Activated naive CD4-positive, alpha-beta T cell treated with anti-CD3 and anti-CD28 coated beads, Interleukin-2, amount 50 U/mL, for 16 hours (primary cell): ENCODE measurements at places on chromosomes 16 and 17.

DNA sequence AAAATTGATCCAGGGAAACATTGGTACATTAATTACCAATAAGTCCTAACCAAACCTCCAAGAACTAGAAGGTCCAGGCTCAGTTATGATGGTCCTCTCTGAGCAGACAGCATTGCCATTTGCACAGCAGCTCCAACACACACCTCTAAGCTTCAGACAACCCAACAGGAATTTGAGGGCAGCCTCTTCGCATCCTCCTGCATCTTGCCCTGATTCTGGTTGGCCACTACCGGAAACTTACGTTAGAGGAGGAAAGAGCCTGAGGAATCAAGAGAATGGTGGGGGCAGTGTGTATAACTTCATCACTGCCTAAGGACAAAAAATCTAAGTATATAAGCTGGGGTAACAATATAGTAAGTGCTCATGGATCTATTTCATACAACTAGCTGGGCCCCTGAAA is 15.7 kb downstream of the FAM117A start:
- DNase-seq, result no peak

- no peak for DNase-seq
These were observed 6.3 kb downstream of the CNTD1 start for GRCh38 chr17:42804918-42805367.

GRCh38 chr17:36004594-36005108 is 3.3 kb upstream of the CCL15 start:
- DNase-seq, result no peak

DNA sequence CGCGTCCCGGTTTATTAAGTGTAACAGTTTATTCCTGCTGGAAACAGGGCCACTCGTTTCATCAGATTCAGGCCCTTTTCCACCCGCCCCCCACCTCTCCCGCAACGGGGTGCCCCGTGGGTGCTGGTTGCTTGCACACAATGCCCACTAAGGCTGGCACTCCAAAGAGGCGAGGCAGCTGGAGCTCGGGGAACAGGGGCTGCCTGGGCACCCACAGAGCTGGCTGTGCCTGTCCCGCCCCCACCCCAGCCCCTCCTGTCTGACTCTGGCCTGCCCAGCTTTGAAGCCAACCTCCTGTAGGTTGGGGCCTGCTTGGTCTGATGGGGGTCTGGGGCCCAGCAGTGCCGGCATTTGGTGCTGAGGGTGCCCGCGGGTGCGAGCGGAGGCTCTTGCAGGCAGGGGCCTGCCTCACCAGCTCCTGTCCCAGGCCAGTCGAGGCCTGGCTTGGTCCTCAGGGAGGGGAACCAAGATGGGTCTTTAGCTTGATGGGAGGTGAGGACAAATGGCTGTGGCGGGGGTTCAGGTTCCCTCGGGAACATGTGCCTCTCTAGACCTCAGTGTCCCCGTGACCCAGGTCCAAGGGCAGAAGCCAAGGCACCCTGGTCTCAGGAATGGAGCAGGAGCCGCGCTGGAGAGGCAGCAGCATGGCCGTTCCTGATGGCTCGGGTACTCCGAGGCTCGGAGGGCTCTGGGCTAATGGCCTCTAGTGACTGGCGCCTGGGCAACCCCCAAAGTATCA is 20.1 kb downstream of the MYBBP1A start:
- DNase-seq, result no peak

DNA sequence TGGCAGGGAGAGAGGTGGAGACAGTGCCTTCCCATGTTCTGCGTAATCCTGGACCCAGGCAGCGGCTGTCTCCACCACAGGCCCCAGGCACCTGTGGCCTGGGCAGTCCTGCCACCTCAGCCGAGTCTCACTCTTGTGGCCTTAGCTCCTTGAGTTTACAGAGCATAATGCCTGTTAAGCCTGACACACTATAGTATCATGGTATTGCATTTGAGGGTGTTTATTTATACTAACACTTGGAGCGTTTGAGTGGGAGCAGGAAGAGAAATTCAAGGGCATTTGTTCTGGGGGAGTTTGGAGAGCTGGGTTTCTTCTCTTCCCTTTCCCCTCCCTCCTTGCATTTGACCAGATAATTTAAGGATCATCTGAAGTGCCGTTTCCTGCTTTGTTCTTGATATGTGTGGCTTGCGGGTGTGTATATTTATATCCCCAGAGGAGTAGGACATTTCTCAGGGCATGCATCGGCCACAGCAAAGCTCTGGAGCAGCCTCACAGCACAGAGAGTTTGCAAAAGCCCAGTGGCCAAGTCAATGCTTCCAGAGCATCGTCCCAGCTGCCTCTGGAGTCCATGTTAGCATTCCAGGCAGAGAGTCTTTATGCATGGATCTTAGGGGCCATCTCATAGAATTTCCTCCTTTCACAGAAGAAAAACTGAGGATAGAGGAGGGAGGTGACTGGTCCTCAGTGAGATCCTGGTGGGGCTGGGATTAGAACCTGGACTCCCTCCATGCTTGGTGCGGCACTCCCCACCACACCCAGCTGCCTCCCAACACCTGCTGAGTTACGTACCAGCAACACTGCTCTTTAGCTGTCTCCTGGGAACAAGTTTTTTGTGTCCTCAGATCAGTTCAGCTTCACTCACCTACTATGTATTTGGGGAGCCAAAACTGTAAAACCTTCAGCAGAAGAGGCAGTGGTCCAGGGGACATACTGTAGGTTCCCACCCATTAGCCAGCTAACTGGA is 222.8 kb downstream of the CCDC182 start:
- no peak for DNase-seq
